HL-60 (cell line): ENCODE measurements at places on chromosomes 7 and 10.
A peak's percentile ranks its signal among the peaks of the same experiment; 100 is the strongest.

- no peak for DNase-seq
Observed at GRCh38 chr10:67239864-67240497, 314.1 kb downstream of the LRRTM3 start.

- no peak for DNase-seq
Observed at GRCh38 chr7:148672041-148672440, 26.7 kb upstream of the CUL1 start.

GRCh38 chr7:129831424-129832058 is 121.2 kb downstream of the UBE2H start:
- DNase-seq = no peak

DNA sequence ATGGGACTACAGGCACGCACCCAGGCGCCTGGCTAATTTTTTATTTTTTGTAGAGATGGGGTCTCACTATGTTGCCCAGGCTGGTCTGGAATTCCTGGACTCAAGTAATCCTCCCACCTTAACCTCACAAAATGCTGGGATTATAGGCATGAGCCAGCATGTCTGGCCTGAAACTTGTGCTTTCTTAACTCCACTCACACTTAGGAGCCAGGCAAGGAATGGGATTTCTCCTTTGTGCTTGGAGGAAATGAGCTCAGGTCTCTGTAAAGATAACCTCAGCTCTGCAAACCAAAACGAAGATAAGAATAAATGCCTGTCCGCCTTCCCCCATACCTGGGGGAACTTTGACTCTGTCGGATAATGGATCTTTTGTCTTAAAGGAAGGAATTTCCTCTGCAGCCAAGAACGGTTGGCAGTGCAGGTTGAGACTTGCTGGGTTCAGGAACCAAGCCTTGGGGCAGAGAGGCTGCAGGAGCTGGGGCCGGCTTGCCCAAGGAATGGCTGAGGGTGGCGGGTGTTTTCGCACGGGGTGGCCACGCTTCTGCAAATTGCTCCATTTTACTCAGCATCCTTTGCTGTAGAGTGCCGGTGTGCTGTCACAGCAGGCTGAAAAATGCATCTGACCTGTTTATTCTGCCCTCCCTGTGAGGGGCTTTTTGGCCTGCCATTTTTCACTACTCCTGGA is 174.2 kb downstream of the KIAA1217 start:
- DNase-seq = no peak

DNA sequence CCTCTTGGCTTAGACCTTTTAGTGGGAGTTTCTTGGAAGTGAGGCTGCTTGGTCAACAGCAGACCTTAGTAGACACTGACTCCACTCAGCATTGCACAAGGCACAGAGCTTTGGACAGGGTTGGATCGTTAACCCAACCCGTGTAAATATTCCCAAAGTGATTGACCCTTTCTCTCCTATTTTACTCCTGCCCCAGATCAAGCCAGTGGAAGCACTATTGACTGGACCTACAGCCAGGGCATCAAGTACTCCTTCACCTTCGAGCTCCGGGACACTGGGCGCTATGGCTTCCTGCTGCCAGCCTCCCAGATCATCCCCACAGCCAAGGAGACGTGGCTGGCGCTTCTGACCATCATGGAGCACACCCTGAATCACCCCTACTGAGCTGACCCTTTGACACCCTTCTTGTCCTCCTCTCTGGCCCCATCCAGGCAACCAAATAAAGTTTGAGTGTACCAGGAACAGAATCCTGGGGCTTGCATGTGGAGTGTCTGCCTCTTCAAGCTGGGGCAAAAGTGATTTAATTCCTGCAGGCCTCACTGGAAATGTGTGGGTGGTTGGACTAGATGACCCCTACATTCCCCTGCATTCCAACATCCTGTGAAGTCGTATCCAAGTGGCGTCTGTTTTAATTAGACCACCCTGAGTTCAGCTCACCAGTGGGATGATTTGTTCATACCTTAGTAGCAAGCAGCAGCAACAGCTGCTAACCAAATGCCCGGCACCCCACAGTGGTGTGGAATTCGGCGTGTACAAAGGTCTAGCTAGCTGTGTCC is 7.5 kb downstream of the CPA1 start:
- no peak for DNase-seq

DNA sequence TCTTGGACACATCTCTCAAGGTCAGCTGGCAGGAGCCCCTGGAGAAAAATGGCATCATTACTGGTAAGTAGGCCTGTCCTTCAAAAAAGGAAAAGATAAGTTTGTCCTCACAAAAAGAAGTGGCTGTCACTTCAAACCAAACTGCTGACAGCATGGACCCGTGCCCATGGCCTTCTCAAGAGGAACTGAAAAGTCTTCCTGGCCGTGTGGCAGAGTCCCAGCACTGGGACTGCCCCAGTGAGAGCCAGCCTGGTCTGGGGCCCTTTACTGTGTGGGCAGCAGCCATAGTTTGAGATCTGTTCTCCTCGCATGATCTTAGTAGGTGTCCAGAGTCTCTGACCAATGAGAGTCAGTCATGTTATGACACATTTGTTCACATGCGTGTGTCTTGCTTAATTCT is 614.2 kb upstream of the FOXK1 start:
- DNase-seq = no peak

DNA sequence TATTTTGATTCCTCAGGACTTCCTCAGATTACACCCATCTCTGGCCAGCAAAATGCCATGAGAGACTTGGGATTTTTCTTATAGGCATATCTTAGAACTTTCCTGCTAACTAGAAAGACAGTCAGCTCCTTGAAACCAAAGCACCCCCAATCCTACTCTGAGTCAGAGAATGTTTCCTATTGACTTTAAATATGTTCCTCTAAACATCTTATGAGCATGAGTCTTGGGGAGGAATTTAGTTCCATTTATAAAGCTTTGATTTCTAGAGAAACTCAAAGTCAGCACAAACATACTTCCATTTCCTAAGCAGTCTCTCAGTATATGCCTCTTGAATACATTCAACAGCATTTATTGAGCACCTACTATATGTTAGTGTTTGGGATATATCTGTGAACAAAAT is 128.5 kb downstream of the INHBA start:
- no peak for DNase-seq

DNA sequence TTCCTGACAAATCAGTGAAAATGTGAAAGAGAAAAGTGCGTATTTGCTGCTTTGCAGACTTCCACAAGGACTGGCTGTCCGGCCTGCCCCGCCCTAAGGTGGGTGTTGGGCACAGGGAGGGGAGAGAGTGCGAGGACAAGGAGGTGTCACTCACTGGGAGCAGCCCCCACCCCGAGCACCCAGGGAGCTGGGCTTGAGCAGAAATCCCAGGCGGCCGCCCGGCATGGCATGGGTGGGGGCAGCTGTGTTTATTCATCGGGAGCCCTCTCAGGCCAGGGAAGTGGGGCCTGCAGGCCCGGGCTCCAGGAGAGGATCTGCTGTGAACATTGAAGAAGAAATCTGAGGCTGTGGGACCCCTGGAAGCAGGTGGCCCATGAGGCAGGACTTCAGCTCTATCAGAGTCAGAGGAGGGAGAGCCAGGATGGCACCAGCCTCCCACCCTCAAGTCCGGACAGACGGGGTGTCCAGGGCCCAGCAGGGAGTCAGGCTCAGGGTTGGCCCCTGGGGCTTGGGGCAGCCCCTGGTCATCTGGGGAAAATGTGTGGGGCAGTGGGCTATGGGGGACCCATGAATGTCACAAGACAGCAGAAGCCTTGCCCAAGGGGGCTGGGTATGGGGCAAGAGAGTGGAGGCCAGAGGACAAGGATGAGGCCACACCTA is 164.4 kb upstream of the PPP2R2D start:
- DNase-seq = no peak

- no peak for DNase-seq
Observed at GRCh38 chr10:1100691-1101368, 44.6 kb downstream of the WDR37 start.

- no peak for DNase-seq
Observed at GRCh38 chr7:149692557-149692982, 80.8 kb downstream of the ZNF467 start.

- no peak for DNase-seq
Observed at GRCh38 chr10:8691498-8692017, 637.1 kb downstream of the GATA3 start.

GRCh38 chr7:105502173-105502572 is 19.9 kb downstream of the PUS7 start:
- no peak for DNase-seq

- DNase-seq = no peak
Observed at GRCh38 chr10:74855027-74855426, 28.6 kb downstream of the KAT6B start.

- no peak for DNase-seq
Observed at GRCh38 chr10:131908151-131908550, 7.3 kb downstream of the PPP2R2D start.

GRCh38 chr10:119283387-119283786 is 76.0 kb downstream of the GRK5 start:
- DNase-seq = no peak

GRCh38 chr7:94087664-94088352 is 83.7 kb upstream of the BET1 start:
- peak; percentile 8 for DNase-seq

GRCh38 chr7:66015440-66016130 is 33.6 kb upstream of the GUSB start:
- DNase-seq = no peak

DNA sequence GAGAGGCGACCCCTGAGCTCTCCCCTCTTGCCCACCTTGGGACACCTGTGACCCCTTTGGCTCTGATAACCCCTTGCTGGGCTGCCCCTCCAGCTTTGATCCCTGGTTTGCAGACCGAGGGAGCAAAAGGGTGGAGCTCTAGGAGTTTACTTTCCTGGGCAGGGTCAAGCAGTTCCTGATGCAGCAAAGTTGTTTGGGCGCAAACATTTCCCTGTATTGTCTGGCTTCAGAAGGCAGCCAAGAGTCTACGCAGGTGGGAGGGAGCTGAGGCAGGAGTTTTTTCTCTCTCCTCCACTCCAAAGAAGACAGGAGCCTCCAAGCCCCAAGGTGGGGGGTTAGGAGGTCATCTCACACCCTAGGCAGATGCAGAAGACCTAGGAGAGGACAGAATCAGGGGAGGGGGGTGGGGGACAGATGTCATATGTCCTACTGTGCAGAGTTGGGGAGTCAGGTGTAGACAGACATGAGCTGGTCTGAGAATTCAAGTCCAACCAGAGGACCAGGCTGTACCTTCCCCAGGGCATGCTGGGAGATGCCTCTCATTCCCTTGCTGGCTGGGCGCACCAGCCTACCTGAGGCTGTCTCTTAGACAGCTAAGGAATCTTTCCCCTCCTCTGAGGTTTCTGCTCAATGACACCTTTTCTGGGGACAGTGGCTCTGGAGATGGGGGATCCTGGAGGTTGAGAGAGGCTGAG is 20.5 kb downstream of the TMEM270 start:
- DNase-seq = no peak

GRCh38 chr7:158028290-158028941 is 559.2 kb downstream of the PTPRN2 start:
- no peak for DNase-seq

DNA sequence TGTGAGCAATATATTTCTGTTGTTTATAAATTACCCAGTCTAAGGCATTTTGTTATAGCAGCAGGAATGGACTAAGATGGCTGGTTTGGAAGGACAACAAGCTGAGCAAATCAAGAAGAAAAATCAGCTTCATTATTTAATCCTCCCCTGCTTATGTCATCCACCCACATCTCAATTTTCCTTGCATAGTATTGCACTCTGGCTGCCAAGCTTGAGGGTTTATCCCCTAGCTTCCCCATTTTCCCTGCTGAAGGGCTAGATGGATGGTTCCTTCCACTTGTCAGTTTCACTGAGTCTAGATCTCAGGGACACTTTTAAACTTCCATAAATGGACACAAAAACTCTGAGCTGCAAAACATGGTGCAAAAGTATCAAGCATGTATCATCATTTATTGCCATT is 75.2 kb upstream of the LAMB4 start:
- no peak for DNase-seq
